ENCODE measurements at places on chromosomes 16 and 17.

GRCh38 chr17:69287168-69287567 lies 39.8 kb downstream of the ABCA5 start:
- no peak for DNase-seq

- DNase-seq: peak; percentile 22
Observed at GRCh38 chr17:5184288-5184687, 7.4 kb downstream of the ZNF594 start.

DNA sequence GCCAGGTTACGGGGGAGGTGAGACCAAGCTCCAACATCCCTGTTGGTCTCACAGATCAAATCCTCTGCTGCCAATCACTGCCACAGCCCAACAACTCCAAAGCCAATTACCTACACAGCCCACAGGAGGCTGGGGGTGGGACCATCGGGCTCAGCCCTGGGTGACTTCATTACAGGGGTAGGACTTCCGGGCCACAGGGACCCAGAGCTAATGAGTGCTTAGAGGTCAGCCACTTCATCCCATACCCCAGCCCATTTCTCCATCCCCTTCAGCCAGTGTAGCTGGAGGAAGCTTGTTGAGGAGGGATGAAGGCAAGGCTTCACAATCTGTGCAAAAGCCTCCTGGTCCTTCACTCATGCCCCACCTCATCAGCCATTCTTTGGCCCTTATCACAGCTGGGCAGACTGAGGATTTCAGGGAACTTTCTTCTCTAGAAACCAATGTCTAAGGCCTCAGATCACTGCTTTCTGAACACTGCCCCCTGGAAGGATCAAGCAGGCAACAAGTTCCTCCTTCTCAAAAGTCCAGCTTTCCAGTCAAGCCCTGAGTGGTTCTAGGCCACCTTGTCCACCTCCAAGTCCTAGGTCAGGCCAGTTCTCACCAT lies 5.8 kb downstream of the FOXN1 start:
- no peak for DNase-seq

DNA sequence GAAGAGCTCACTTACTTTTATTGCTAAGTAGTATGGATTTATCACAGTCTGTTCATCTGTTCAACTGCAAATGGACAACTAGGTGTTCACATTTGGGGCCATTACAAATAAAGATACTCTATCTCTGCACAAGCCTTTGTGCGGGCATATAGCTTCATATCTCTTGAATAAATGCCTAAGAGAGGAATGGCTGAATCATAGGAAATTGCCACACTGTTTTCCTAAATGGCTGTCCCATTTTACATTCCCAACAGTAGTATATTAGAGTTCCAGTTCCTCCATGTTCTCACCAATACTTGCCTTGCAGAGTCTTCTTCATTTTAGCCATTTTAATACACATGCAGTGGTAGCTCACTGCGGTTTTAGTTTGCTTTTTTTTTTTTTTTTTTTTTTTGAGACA lies 20.5 kb downstream of the NSMCE1 start:
- no peak for DNase-seq

DNA sequence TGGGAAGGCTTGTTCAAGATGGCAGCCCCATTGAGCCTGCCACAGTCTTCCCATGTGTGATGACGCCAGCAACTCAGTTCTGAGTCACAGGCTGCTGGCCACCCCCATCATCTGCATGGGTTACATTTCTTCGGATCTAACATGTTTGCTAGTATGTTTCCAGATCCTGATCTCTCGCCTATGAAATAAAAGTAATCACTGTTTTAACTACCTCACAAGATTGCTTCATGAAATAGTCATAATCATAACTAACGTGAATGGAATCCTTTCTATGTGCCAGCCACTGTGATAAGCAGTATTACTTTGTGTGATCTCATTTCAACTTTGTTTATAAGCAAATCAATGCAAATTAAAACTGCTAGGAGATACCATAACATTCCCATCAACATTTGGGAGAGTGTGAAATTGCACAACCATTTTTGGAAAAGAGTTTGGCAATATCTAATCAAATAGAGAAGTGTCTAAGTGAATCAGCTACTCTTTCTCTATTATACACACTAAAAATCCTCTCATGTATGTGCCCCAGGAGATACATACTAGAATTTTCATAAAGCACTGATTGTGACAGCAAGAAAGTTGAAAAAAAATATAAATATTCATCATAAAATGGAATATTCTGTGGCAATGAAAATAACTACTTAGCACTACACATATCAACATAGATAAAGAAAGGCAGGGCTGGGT lies 300.2 kb upstream of the IRX5 start:
- no peak for DNase-seq

- DNase-seq: no peak
Observed at GRCh38 chr17:80794281-80795089, 197.2 kb upstream of the CHMP6 start.

GRCh38 chr16:89122322-89122851 lies 28.7 kb downstream of the ACSF3 start:
- DNase-seq: peak; percentile 41

GRCh38 chr17:43570518-43570928 lies 24.4 kb upstream of the ETV4 start:
- no peak for DNase-seq

Data from central memory CD8-positive, alpha-beta T cell (primary cell).